ENCODE measurements at places on chromosomes 3 and 15. TPM values are rescaled to one million over a fixed set of nuclear protein-coding genes. Genes with fewer than 3 reads are reported as not detected.

The CYP1A1 gene
- polyA plus RNA-seq: not detected

The PRICKLE2 gene
- not detected for polyA plus RNA-seq

The NEIL1 gene
- 1.6 TPM for polyA plus RNA-seq

The TF gene
- polyA plus RNA-seq: not detected

The AP3B2 gene
- polyA plus RNA-seq: not detected

The SKOR1 gene
- polyA plus RNA-seq: not detected

The FHIT gene
- 20.1 TPM for polyA plus RNA-seq

The MYNN gene
- polyA plus RNA-seq: 18.5 TPM

The GPR149 gene
- not detected for polyA plus RNA-seq

The PPARG gene
- not detected for polyA plus RNA-seq

The CSPG4 gene
- polyA plus RNA-seq: not detected

The CPLX3 gene
- polyA plus RNA-seq: not detected

The ADCY5 gene
- polyA plus RNA-seq: not detected

The ATP10A gene
- 5.5 TPM for polyA plus RNA-seq

The BRPF1 gene
- 10.3 TPM for polyA plus RNA-seq

The LRRC34 gene
- polyA plus RNA-seq: 0.62 TPM

The CPN2 gene
- polyA plus RNA-seq: not detected

The ACSBG1 gene
- polyA plus RNA-seq: not detected

The MYD88 gene
- polyA plus RNA-seq: 126 TPM

The SPINK8 gene
- not detected for polyA plus RNA-seq

The SNX22 gene
- 0.85 TPM for polyA plus RNA-seq

The PLEKHO2 gene
- polyA plus RNA-seq: 30.7 TPM

The LRRN1 gene
- polyA plus RNA-seq: not detected

The EPHA3 gene
- polyA plus RNA-seq: not detected

The THAP10 gene
- polyA plus RNA-seq: not detected

The HESX1 gene
- polyA plus RNA-seq: not detected

The EFCC1 gene
- polyA plus RNA-seq: not detected

Data from CD4-positive, CD25-positive, alpha-beta regulatory T cell (primary cell).